Cortex of kidney (tissue), 1 donor: ENCODE measurements at places on chromosomes 3 and 15.

DNA sequence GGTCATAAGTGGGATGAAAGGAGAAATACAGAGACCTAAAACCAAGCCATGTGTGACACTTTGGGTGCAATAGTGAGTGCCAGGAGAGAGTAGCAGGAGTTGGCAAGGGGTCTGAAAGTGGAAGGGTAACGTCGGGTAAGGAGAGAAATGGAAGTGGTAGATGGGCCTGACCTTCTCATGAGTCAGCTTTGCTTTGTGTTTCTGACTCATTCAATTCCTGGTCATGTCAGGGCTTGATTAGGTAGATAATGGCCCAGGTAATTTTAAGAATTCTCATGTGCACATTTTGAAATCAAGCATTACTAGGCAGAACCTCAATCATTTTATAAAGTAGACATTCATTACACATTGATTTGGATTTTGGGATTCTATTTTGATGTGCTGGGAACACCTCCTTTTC is 262.5 kb downstream of the SOX2 start:
- no peak for DNase-seq

- no peak for DNase-seq
These were observed 44.5 kb downstream of the CP start for GRCh38 chr3:149177122-149177521.

DNA sequence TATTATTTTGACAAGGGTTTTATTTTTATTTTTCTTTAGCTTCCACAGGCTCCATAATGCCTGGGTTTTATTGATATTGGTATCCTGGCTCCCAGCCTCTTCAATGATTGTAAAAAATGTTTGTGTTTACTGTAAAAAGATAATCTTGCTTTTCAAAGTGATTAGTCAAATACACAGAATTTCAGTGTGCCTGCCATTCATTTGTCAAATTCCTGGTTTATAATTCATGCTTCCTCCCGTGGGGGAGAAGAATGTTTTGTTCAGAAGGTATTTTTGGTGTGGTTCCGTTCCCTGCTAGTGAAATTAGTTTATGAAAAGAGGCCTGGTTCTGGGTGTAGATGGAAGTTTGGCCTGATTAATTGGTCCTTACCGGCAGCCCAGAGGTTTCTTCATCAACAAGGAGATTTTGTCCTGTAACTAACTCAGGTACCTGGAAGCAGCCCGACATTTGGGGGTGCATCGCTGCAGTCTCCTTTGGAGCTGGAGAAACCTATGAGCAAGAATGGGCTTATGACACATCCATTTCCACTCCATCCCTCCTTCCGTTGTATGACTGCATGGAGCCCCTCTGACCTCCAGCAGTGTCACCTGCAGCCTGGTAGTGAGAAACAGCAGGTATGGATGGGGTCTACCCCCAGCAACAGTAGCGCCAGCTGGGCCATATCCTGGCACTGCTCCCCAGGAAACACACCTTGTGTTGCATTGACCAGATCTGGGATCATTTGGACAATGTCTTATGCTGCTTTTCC is 101.5 kb downstream of the PGPEP1L start:
- no peak for DNase-seq

GRCh38 chr15:69579950-69580618 is 127.5 kb downstream of the RPLP1 start:
- no peak for DNase-seq

DNA sequence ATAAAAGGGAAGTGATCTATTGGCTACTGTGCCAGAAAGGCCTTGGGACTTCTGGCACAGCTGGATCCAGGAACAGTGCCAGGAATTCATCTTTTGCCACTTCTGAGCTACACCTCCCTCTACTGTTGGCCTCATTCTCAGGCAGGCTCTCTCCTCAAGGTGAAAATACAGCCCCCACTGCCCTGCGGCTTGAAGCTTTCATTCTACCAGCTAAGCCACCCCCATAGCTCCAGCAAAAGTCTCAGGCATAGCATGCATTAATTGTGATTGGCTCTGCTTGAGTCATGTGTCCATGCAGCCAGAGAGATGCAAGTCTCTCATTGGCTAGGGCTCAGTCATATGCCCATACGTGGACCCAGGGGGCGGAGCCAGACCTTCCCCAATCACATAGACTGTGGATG is 142.4 kb downstream of the TPRA1 start:
- no peak for DNase-seq

- DNase-seq: no peak
These were observed 26.0 kb upstream of the UBE3A start for GRCh38 chr15:25464784-25465183.

DNA sequence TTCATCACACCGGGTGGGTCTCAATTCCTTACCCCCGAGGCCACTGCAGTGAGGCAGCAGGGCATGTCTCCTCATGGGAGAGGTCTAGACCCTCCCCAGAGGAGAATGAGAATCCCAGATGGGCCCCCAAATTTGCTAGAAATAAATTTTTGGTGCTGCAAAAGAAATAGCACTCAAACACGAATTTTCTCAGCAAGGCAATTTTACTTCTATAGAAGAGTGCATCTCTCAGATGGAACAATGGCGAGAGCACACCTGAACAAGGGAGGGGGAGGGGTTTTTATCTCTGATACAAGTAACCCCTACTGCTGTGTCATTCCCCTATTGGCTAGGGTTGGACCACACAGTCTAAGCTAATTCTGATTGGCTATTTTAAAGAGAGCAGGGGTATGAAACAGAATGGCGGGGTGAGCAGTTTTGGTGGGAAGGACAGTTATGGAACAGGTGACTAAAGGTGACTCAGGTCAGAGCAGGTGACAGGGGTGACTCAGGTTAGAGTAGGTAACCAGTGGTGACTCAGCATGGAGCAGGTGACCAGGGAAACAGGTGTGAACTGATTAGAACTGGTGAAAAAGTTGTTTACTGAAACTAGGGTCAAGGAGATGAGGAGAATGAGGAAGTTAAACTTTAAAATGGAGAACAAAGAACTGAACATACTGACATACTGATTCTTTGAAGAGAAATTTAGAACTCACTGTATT is 93.0 kb upstream of the WNT7A start:
- DNase-seq: no peak

- DNase-seq: no peak
These were observed 63.8 kb downstream of the IGSF11 start for GRCh38 chr3:118970819-118971218.

GRCh38 chr3:160929595-160929994 is 173.6 kb downstream of the PPM1L start:
- DNase-seq: no peak

DNA sequence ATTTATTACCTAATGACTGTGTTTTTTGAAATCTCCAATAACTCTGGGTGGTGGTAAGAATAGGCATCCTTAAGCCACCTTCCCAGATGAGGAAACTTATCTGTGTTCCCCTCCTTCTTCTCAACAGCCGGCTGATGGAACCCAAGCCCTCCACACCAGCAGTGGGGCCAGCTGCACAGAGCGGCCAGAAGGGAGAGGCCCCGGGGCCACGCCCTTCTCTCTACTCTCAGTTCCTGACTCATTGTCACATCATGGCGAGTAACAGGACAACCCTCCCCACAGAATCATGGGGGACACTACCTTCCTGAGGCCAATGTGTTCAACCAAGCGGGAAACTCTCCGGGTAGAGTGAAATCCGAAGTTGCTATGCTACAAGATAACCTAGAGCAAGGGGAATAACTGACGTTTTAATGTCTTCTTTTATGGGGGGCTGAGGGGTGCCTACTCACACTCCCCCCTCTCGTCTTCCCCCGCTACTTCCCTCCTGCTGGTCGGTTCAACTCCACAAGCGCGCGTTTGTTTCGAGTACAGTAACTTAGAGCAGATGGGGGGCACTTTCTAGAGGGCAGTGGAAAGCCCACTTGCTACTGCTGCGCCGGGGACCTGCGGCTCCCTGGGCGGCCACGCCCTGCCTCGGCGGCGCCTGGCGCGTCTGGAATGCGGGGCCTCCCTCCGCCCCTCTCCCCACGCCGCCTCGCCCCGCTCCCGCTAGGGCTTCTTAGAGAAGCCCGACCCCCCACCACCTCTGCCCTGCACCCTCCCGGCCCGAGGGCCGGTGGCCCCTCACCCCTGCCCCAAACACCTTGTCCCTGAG is 621 bp downstream of the ANXA2 start:
- no peak for DNase-seq

- DNase-seq: no peak
These were observed 1.2 kb downstream of the RGMA start for GRCh38 chr15:93087825-93088199.

DNA sequence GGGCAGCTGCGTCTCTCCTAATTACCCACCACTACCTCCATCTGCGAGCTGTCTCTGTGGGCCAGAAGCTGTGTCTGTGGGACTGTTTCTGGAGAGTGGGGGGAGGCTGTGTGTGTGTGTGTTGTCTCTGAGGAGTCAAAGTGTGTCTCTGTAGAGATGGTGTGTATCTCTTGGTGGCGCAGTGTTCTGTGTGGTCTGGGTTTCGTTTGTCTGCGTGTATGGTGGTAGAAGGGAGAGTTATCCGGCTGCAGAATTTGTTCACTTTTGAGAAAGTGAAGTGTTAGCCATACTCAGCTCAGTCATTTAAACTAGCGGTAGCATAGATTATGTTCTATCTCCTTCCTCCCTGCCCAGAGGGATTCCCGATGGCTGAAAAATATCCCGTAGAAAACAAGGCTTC is 2.2 kb downstream of the MYRIP start:
- no peak for DNase-seq

- no peak for DNase-seq
These were observed 112.9 kb downstream of the GSK3B start for GRCh38 chr3:119981386-119981785.

- DNase-seq: no peak
These were observed 34.5 kb downstream of the SLC41A3 start for GRCh38 chr3:126049289-126050049.

DNA sequence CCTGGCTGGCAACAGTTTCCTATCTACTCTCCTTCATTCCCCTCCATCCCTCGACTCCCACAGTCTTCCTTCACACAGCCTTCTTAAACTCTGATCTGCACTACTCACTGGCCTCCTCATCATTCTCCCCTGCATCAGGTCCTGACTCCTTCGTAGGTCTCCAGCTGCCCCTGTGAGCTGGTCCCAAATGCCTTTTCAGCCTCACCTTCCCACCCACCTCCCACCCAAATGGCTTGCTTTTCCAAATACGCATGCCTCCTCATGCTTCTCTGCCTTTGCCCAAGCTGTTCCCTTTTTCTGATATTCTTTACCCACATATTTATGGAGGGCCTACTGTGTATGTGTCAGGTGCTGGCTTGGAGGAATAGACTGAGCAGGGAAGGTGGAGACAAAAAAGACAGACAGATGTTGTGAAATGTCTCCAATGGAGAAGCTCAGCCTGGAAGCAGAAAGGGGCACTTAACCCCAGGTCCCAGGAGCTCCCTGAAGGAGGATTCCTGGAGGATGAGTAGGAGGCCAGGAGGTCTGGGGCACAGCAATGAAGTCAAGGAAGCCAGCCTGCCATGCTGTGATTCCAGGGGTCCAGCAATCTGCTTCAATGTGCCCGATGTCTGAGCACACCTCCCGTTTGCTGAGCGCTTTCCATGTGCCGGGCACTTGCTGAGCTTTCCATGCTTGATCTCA is 252.2 kb downstream of the SHQ1 start:
- DNase-seq: no peak

- no peak for DNase-seq
These were observed 35.2 kb downstream of the GRK7 start for GRCh38 chr3:141798448-141798845.

GRCh38 chr15:67124911-67125588 is 59.6 kb downstream of the SMAD3 start:
- no peak for DNase-seq

DNA sequence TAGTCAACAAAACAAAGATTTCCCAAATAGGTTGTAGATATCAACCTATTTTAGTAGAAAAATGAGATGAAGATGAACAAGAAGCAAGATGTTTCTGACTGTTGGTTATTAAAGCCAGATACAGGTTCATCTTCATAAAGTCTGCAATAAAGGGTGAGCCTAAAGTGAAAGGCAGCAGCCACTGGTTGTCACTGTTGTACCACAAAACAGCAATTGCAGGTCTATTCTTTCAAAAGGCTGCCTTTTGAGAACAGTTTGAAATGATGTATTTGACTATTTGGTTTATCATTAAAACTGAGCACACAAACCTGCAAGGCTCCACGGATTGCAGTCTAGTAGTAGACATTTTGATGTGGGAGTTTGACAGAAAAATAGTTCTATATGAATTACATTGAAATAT is 543.4 kb downstream of the GBE1 start:
- DNase-seq: no peak

DNA sequence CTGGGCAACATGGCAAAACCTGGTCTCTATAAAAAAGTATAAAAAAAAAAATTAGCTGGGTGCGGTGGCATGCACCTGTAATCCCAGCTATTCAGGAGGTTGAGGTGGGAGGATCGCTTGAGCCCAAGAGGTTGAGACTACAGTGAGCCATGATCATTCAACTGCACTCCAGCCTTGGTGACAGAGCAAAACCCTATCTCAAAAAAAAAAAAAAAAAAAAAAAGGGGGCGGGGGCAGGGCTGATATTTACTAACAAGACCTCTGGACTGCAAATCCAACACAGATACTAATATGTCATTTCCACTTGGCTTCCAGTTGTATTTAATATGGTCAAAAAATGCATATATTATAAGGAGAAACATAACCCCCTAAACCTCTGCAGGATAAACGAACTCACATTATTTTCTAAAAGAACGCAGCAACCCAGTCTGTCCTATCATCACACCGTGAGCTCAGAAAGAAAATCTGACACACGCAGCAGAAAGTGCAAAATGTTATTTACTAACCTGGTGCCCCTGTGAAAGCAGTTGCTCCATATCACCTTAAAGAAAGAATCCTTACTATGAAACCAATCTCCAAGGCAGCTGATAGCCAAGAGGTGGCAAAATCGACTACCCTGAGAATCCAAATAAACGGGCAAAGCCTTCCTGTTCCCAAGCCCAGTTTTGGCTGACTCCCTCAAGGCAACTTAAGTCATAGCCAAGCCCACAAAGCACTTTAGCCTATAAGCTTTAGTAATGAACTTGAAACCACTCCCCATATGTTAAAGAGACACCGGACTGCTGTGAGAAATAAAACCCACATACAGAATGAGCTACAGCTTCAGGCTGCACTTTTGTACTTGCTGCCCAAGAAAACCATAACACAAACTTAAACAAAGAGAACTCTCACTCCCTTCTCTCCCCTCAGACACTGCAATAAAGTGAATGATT is 39.3 kb downstream of the PLD1 start:
- no peak for DNase-seq

DNA sequence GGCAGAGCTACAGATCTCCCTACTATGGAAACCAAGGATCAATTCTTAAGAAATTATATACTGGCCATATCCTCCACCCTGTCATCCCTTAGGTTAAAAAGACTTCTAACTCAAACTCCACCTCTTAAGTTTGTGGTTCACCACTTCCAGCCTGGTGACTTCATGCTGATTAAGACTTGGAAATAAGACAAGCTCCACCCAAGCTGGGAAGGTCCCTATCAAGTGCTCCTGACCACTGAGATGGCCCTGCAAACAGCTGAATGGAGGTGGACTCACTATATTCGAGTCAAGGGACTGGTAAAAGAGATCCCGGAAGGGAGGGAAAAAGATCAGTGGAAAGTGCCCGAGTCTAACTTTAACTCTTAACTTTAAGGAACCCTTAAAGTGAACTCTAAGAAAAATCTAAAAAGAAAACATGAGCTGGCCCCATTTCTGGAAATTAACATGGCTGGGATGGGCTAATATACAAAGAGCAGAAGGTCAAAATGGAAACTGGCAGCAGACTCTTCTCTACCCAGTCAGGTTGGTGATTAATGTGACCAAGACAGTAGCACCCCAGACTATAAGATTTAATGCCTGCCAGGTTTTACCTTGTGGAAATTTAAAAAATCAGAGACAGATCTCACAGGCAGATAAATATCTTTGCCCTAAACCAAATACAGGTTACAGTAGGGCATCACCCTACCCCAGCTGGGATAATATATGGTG is 43.9 kb downstream of the PPCDC start:
- no peak for DNase-seq

- DNase-seq: no peak
These were observed 16.3 kb downstream of the ARL8B start for GRCh38 chr3:5138214-5138981.
